ENCODE measurements at places on chromosomes 16 and 17.

DNA sequence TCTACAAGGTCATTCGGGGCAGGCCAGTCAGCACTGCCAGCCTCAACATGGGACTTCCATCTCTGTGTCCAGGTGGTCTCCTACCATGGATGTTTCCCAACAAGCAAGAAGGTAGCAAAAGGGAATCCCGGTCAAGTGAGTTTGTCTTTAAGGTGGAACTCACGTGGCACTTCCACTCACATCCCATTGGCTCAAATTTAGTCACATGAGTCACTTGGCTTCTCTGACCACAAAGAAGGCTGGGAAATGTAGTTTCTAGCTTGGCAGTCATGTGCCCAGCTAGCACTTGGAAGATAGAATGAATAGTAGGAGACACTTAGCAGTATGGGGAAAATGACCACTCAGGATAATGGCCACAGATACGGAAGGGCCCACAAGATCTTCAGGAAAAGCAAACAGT is 106.6 kb downstream of the AIPL1 start:
- DNase-seq: no peak

GRCh38 chr17:3959295-3959899 is 4.8 kb downstream of the ATP2A3 start:
- no peak for DNase-seq

DNA sequence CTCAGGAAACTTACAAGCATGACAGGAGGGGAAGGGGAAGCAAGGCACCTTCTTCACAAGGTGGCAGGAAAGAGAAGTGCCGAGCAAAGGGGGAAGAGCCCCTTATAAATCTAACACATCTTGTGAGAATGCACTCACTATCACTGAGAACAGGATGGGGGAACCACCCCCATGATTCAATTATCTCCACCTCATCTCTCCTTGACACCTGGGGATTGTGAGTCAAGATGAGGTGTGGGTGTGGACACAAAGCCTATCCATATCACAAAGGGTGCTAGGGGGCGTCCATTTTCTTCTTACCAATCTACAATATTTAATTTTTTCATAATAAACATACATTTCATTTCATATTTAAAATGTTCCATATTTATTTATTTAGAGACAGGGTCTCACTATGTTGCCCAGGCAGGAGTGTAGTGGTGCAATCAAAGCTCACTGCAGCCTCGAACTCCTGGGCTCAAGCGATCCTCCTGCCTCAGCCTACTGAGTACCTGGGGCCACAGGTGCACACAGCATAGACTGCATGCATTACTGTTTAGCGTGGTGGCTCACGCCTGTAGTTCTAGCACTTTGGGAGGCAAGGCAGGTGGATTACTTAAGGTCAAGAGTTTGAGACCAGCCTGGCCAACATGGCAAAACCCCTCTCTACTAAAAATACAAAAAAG is 26.5 kb upstream of the FAAP100 start:
- DNase-seq: no peak

- no peak for DNase-seq
Observed at GRCh38 chr17:46121165-46121764, 72.0 kb downstream of the KANSL1 start.

DNA sequence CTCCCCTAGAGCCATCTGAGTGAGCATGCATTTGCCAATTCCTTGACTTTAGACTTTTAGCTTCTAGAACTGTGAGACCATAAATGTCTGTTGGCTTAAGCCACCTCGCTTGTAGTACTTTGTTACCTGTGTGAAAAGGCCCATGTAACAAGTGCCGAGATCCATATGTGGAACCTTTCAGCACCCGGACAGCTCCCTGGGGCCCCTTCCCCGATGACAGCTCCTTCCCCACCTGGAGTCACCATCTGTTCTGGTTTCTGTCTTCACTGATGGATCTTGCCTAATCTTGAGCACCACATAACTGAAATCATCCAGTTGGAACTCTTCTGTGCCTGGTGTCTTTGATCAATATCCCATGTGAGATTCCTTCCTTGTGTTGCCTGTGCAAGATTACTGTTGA is 78.9 kb upstream of the EEF2KMT start:
- DNase-seq: peak; percentile 2

GRCh38 chr17:80377798-80378197 is 37.2 kb upstream of the ENDOV start:
- no peak for DNase-seq

GRCh38 chr17:77644181-77645071 is 314.1 kb upstream of the TNRC6C start:
- no peak for DNase-seq

DNA sequence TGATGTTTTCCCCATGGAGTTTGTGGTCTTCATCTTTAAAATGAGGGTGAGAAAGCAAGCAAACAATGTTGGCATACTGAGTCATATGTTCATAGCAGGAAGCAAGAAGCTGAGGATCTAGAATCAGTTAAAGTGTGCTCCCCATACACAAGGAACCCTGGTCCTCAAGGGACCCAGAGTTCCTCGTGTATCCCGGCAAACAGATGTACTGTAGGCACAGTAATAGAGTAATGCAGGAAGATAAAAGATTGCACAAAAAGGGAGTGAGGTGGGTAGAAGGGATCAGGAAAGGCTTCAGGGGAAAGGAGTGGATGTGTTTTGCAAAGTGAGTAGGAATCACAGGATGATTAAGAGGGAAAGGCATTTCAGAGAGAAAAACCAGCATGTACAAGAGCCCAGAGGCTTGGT is 412.3 kb upstream of the CDH11 start:
- DNase-seq: no peak

DNA sequence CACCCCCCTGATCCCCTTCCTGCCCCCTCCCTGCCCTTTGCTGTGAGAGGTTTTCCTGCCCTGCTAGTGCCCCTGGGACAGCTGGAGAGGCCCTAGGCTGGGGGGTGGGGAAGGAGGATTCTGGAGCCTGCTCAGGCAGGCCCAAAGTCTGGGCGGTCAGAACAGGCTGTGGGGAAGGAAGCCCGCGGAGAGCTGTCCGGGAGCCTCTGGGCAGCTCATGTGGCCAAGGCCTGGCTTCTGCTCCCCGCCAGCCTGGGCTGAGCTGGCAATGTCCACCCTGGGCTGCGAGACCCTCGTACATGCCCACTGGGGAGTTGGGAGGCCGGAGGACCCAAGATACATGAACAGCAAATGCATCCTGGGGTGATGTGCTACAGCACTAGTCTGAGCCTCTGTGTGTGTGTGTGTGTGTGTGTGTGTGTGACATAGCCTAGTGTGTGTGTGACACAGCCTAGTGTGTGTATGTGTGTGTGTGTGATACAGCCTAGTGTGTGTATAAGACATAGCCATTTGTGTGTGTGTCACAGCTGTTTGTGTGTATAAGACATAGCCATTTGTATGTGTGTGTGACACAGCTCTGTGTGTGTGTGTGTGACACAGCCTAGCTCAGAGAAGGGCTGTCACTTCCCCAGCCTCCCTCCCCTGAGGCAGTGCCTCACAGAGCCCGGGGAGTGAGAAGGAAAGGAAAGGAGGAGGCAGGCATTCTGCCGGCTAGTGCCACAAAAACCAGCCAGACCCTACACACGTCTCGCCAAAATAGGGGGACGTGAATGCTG is 201.4 kb upstream of the CIBAR2 start:
- DNase-seq: peak; percentile 62

DNA sequence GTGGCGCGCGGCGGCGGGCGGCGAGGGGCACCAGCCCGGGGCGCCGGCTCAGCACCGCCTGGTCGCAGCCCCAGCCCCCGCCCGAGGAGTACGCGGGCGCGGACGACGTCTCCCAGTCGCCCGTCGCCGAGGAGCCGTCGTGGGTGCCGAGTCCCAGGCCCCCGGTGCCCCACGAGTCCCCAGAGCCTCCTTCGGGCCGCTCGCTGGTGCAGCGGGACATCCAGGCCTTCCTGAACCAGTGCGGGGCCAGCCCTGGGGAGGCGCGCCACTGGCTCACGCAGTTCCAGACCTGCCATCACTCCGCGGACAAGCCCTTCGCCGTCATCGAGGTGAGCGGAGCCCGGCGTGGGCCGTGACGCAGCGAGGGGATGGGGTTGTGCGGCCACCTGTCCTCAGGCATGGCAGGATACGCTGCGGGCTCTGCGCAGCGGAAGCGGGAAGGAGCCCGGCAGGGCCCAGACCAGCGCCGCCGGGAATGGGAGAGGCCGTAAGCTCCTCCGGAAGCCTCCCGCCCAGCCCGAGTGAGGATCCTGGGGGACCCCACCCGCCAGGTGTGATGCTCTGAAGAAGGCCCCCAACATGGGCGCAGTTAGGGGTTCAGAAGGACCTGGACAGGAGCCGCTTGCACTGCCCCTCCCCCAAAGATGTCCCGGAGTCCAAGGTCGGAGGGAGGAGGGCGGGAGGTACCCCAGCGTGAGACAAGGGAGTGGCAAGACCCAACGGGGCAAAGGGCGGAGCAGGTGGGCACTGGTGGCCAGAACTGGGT is 522 bp downstream of the NAGS start:
- DNase-seq: no peak

GRCh38 chr16:68255712-68256111 is 8.6 kb upstream of the SLC7A6 start:
- DNase-seq: no peak

GRCh38 chr16:67393111-67393787 is at the start of gene TPPP3:
Gene TPPP3 (minus strand): TSS chr16:67393498. CDS start chr16:67391111, 2,387 bp downstream.
- peak; percentile 88 for DNase-seq

- DNase-seq: no peak
Observed at GRCh38 chr16:89017543-89018281, 40.7 kb upstream of the CBFA2T3 start.

GRCh38 chr16:9316615-9317014 is 225.2 kb downstream of the HAPSTR1 start:
- DNase-seq: no peak

DNA sequence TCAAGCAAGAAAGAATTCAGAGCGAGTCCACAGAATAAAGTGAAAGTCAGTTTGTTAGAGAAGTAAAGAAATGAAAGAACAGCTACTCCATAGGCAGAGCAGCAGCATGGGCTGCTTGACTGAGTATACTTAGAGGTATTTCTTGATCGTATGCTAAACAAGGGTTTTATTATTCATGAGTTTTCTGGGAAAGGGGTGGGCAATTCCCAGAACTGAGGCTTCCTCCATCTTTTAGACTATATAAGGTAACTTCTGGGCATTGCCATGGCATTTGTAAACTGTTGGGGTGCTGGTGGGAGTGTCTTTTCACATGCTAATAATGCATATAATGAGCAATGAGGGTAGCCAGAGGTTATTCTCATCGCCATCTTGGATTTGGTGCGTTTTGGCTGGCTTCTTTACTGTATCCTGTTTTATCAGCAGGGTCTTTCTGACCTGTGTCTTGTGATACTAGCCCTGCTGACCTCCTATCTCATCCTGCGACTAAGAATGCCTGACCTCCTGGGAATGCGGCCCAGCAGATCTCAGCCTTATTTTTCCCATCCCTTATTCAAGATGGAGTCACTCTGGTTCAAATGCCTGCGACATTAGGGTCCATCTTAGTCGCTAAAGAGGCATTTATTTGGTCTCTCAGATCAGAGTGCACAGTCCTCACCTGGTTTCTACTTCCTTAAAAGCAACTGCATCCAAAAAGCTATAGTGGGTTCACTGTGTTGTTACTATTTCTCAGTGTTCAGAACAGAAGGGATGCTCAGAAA is 100.6 kb upstream of the CACNG5 start:
- no peak for DNase-seq

DNA sequence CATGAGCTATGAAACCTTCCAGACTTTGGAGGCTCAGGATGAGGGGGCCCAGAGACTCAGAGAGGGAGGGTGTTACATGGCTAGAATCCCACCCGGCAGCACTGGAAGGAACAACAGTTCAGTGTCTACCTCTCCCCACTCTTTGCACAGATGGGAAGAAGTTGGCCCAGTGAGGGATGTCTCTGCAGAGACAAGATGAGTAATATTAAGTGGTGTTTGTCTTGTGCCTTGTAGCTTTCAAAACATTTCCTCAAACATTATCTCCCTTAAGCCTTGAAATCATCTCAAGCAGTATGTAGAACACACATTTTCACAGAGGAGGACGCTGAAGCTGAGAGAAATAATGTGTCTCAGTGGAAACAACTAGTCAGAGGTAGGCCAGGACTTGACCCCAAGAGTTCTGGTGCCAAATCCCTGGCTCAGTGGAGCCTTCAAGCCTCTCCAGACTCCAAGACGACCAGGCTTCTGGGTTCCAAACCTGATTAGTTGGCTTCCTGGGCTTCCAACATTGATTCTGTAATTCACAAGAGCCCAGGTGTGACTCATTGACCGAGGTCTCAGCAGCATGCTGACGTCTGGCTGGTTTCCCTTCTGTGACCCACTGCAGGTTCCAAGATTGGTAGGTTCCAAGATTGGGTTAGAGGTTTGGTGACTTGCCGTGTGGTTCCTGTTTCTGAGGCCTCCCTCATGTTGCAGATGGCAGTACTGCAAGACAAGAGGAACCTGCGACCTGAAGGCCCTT is 7.4 kb downstream of the RNF112 start:
- DNase-seq: no peak

DNA sequence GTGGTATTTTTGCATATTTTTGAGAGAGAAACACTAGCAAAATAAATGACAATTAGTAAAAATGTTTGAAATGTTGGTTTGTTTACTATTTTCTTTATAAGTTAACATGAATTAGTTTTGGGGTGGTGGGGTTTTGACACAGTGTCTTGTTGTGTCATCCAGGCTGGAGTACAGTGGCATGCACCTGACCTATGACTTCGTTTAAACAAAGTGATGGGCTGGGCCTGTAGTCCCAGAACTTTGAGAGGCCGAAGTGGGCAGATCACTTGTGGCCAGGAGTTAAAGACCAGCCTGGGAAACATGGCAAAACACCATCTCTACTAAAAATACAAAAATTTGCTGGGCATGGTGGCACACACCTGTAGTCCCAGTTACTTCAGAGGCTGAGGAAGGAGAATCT is 17.9 kb upstream of the HEATR3 start:
- no peak for DNase-seq

GRCh38 chr16:72480911-72481310 is 309.0 kb upstream of the PMFBP1 start:
- DNase-seq: no peak

- DNase-seq: no peak
Observed at GRCh38 chr16:67026570-67026969, 2.4 kb upstream of the CBFB start.

DNA sequence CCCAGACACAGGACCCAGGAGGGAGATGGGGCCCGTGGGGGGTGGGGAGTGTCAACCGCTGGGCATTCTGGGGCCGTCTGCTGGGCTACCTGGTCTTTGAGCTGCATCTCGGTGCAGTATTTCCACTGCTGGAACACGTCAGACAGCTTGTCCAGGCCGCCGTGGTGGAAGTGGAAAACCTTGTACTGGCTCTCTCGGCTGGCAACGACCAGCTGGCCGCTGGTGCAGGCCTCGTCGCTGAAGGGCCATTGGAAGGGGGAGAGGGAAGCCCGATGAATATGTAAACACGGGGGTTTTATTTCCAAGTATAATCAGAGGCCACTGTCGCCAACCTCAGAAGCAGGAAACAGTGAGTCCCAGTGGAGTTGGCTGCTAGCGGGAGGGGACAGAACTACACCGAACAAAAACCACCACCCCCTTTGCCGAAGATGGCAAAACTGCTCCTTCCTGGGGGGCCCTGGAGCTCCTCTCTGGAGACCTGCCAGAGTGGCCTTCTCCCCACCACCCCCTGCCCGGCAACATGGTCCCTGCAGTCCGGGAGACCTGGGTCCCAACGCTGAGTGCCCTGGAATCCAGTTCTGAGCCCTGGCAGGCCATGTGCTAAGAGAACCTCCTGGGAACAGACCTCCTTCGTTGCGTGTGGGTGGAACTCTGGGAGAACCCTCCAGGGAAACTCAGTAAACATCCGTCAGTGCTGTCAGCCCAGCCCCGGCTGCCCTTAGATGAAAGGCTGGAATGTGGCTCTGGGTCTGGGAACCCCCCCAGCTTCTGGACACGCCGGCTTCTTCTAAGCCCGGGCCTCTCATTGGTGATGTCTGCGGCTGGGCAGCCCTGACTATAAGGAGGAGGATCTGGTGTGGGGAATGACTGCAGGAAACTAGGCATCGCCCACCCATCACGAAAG is 84.1 kb downstream of the TBC1D16 start:
- DNase-seq: peak; percentile 60

All from hindlimb muscle (tissue), 1 donor.